HCT116 (cell line): ENCODE measurements at places on chromosomes 1 and 21. TPM values are rescaled to one million over a fixed set of nuclear protein-coding genes. Genes with fewer than 3 reads are reported as not detected.

GRCh38 chr21:29007810-29008209 lies 11.3 kb downstream of the RWDD2B start:
- DNase-seq, result no peak

- DNase-seq, result no peak
Measured at GRCh38 chr1:227924833-227925574, 22.7 kb downstream of the WNT9A start.

The CD34 gene
- total RNA-seq, result 0.07 TPM

DNA sequence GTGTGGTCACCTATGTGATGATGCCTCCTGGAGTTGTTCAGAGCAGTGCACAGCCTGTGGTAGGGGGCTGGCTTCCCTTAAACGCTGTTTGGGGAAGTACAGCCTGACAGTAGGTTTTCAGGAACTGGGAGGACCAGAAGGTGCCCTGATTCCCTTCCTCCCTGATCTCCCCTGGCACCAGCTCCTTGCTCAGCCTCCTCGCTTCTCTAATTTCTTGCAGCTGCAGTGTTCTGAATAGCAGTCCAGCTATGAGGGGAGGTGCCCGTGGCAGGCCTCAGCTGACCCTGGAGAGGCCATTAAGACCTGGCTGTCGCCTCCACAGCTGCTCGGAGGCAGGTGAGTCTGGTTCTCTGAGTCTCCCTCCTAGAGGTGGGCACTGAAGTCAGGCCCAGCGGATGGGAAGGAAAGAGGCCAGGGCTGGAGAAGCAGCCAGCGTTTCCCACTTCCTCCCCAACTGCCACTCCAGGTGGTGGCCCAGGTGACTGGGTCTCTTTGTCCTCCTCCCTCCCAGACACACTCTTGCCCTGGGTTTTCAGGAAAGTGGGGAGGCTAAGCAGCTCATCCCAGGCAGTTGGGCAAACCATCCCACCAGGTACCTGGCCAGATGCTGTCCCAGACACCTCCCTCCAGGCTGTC lies 52.0 kb upstream of the RPL11 start:
- no peak for DNase-seq

DNA sequence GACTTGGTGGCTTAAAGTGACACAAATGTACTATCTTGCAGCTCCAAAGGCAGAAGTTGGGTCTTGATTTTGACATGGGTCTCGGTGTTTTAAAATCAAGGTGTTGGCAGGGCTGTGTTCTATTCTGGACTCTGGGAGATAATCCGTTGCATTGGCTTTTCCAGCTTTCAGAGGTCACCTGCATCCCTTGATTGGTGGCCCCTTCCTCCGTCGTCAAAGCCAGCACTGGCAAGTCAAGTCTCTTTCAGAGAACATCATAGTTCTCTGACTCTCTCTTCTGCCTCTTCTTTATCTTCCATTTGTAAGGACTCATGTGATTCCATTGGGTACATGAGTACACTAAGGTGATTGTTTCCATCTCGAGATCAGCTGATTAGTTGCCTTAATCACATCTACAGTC lies 172.1 kb downstream of the CAMTA1 start:
- no peak for DNase-seq

GRCh38 chr1:35030756-35031446 lies 844 bp downstream of the ZMYM6 start:
- DNase-seq, result no peak
